Lung (tissue), 17 donors: ENCODE measurements at places on chromosomes 12 and 14. TPM values are rescaled to one million over a fixed set of nuclear protein-coding genes. Genes with fewer than 3 reads are reported as not detected.

OR4E2 gene
- not detected for polyA plus RNA-seq

- DNase-seq: no peak
Measured at GRCh38 chr14:23675906-23676305, 39.7 kb downstream of the DHRS2 start.

MMP17 gene
- polyA plus RNA-seq: 3.3 TPM

DNA sequence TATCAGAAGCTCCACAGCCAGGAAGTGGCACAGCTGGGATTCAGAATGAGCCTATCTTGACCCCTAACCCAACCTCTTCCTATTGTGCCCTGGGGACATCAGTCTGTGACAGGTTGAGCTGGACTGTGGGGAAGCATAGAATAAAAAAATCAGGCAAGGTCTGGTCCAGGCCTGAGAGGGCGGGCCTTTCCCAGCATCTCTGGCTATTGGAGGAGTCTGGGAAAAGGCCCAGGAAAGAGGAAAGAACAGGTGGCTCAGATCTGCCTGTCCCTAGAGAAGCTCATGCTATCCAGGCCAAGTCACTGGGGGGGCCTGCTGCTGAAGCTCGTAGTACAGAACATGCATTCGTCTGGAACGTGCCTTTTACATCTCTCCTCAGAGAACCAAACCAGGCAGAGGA, 100.5 kb downstream of the PPM1H start:
- DNase-seq: no peak

DNA sequence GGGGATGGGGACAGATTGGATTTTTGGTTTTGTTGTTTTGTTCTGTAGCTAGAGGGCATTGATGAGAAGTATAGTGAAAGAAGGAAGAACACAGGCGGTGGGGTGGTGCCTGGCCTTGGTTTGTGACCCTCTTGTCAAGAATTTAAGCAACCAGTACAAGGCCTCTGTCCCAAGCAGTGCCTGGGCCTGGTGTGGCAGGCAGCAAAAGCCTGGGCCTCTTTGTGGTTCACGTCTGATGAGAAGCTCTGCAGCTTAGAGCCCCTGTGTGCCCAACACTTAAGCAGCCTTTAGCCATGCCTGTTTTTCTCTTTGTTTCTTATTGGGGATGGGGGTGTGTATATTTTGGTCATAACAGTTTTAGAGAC, 98.0 kb downstream of the PPP2R5C start:
- no peak for DNase-seq

TM9SF1 gene
- 61.7 TPM for polyA plus RNA-seq

CARMIL3 gene
- 0.85 TPM for polyA plus RNA-seq

ESR2 gene
- 0.11 TPM for polyA plus RNA-seq

DNA sequence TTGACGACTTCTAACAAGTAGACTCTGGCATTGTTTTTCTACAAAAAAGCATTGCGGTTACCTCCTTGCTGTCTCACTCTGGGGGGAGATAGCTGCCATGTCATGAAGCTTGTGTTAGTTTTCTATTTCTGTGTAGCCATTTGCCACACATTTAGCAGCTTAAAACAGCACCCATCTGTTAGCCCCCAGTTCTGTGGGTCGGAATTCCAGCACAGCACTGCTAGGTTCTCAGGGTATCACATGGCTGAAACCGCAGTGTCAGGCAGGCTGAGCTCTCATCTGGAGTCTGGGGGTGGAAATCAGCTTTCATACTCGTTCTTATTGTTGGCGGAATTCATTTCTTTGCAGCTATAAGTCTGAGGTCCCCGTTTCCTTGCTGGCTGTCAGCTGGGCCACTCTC, 19.9 kb upstream of the STXBP6 start:
- DNase-seq: no peak

DNA sequence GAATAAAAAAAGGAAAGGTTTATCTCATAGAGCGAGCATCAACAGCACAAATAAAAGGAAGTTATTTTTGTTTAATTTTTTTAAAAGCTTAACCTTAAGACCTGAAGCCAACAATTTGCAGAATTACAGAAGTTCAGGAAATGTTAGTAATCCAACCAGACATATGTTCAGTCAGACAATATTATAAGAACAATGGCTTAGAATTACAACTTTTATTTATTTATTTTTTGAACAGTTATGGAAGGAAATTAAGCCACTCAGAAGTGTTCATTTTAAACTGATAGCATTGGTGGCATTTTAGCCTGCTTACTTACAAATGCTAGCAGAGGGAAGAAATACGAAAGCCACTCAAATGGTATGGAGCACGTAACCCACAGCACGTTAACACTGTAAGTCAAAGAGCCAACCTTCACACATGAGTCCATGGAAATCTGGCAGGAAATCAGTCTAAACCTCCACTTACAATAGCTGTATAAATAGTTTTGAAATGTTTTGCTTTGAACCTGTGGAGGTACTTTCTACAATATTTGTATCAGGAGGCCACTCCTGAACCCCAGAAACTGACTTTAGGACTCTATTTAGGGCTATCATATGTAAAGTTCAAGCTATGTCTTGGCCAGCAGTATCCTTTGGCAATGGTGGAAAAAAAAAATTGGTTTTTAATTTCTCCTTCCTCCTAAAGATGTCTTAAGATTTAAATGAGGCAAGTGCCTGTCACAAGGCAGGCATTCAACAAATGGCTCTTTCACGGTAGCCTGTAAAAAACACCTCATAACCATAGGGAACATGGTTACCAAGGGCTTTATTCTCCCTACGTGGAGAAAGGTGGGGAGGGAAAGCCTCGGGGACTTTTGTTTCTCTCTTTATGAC, 102.3 kb downstream of the ITPR2 start:
- no peak for DNase-seq

- no peak for DNase-seq
Measured at GRCh38 chr12:66499000-66499399, 179.9 kb downstream of the GRIP1 start.

DNA sequence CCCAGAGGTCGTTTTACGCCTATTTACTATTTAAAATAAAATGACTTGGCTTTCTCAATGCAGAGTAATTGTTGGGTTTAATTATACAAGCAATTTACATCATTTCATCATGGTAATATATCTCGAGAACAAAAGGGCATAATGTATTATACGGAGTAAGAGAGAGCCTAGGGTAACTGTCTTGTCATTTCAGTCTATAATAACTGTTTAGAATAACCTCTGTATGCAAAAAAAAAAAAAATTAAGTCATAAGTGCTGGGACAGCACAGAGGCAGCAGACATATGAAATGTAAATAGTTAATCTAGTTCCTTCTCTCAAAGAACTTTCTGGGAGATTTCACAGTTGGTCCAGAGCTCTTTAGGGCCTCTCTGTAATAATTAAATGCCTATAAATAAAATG, 284.9 kb downstream of the TMTC2 start:
- no peak for DNase-seq

- peak; percentile 6 for DNase-seq
Measured at GRCh38 chr14:26738571-26738970, 140.7 kb upstream of the NOVA1 start.

IL31 gene
- polyA plus RNA-seq: not detected

GRCh38 chr12:120314220-120314619, 12.1 kb downstream of the SIRT4 start:
- DNase-seq: no peak

- DNase-seq: no peak
Measured at GRCh38 chr14:70842851-70843462, 33.6 kb upstream of the MAP3K9 start.

SOAT2 gene
- 0.10 TPM for polyA plus RNA-seq

KRT3 gene
- not detected for polyA plus RNA-seq

DNA sequence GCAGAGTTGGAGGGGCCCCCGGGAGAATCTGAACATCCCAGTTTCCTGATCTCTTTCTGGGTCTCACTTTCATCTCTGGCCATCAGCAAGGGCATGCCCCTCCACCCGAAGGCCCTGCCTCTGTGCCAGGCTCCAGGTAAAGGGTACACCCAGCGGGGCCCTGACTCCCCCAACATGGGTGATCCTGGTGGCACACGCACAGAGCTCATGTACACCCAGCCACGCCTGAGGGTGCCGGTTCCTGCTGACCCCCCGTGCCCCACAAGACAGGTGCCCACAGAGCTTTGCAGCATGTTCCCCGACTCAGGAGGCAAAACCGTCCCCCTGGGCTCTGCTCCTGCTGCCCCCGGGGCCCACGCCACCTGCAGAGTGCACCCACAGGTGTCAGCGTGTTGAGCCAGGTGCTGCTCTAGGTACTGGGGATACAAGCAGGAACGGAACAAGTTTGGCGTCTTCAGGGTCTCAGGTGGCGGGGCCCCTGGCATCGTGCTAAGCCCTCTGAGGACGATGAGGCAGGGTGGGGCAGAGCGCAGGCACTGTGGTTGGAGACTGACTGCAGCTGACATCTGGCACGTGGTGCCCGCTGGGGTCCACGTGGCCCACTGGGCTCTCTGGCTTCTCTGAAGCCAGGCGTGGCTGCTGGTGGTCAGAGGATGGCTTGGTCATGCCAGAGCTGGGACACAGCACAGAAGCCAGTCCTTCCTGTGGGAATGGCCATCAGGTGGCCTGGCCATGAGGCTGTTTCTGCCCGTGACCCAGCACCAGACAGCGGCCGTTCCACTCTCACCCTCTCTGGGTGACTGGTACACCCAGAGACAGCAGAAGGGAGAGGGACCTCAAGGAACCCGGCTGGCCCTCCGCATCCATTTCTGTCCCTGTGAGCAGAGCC, 13.8 kb downstream of the BAG5 start:
- no peak for DNase-seq

GRCh38 chr14:28412077-28412476, 354.5 kb upstream of the FOXG1 start:
- DNase-seq: no peak

SYNDIG1L gene
- 1.2 TPM for polyA plus RNA-seq

DNA sequence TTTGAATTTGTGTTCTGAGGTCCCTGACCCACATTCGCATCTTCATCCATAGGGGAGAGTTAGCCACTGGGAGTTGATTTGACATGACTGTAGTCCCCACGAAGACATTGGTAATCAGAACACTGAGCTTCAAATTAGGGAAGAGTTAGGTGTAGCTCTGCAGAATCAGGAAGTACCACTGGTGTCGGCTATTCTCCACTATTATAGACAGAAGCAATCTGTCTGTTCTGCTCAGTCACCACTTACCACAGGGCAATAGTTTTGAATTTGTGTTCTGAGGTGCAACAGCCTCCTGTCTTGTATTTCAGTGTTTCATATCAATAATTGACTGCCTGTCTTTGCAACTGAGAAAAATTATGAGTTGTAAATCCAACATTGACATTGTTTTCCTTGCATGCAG, 407.6 kb downstream of the LRFN5 start:
- DNase-seq: no peak

GRCh38 chr12:120940799-120941198, 36.6 kb upstream of the SPPL3 start:
- no peak for DNase-seq

NKX2-8 gene
- polyA plus RNA-seq: 0.45 TPM

- no peak for DNase-seq
Measured at GRCh38 chr12:10241290-10241689, 28.6 kb downstream of the GABARAPL1 start.

CCND2 gene
- polyA plus RNA-seq: 6.1 TPM

GPX2 gene
- polyA plus RNA-seq: 11.3 TPM

AMIGO2 gene
- 6.1 TPM for polyA plus RNA-seq

GRCh38 chr12:39138268-39138667, 232.9 kb upstream of the CPNE8 start:
- no peak for DNase-seq

CCDC196 gene
- polyA plus RNA-seq: not detected

C14orf93 gene
- polyA plus RNA-seq: 7.5 TPM

POTEM gene
- polyA plus RNA-seq: not detected

GRCh38 chr14:100709289-100710284, 17.1 kb upstream of the DLK1 start:
- peak; percentile 71 for DNase-seq

- DNase-seq: no peak
Measured at GRCh38 chr12:11756022-11756421, 106.5 kb downstream of the ETV6 start.

- DNase-seq: no peak
Measured at GRCh38 chr12:132362996-132363660, 33.7 kb upstream of the GALNT9 start.

GRCh38 chr14:93240678-93241000, 33.6 kb downstream of the UBR7 start:
- no peak for DNase-seq

DNA sequence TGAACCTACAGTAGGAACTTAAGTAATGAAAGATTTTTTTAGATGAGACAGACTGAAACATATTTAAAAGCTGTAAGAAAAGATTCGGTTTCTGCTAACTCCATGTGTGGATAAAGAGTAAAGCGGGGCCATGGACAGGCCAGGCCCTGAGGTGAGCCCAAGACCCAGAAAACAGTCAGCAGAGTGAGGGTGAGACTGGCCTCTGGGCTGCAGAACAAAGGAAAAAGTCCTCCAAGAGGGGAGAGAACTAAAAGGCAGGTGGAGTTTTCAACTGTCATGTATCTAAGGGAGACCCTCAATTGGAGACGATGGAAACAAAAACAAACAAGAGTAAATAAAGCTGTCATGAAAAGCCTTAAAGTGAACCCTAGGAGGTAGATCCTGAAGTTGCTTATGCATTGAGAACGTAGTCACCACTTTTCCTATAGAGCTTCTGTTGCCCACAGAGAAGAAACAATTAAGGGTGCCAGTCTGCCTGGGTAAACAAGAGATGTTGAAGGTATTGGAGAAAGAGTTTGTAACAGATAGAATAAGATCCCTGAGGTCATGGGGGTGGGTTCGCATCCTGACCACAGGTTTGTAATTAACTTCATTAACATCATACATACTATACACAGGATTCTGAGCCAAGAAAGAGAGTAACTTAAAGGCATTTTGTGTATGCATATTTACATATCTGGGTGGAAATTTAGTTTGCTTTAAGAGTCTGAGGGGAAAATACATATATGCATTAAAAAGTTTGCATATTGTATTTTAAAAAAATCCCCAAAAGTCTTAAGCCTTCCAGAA, 268.7 kb upstream of the PDE3A start:
- no peak for DNase-seq

- no peak for DNase-seq
Measured at GRCh38 chr12:68374307-68374982, 42.3 kb upstream of the MDM1 start.

DNA sequence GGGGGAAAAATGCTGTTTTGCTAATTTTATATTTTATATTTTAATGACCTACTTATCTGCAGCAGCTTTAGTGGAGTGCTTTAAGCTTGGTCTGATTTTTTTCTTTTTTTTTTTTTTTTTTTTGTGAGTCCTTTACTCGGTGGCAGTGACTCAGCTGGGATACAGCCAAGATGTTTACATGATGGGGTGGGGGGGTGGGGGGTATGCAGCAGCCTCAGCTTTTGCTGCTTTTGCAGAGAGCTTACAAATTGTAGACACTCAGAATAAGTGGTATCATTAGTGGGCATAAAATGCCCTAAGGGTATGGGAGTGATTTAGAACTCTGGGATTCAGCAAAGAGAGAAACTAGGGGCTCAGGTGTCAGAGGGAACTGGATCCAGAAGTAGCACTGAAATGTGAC, 38.2 kb upstream of the ARHGAP5 start:
- DNase-seq: peak; percentile 24
